A549 (cell line): ENCODE measurements at places on chromosomes 2 and 18. TPM values are rescaled to one million over a fixed set of nuclear protein-coding genes. Genes with fewer than 3 reads are reported as not detected.

Gene PLEKHA3
- polyA plus RNA-seq, result 7.8 to 11.0 TPM (median 9.6 TPM) in 3 replicates

Gene CFAP65
- polyA plus RNA-seq, result 0.14 to 0.28 TPM (median 0.22 TPM) in 3 replicates

Gene OTX1
- 1.9 to 2.5 TPM (median 2.0 TPM) in 3 replicates for polyA plus RNA-seq

- DNase-seq, result no peak
Measured at GRCh38 chr2:53315149-53315548, 452.5 kb upstream of the CHAC2 start.

- DNase-seq, result no peak
Measured at GRCh38 chr2:1602278-1603010, 141.9 kb downstream of the PXDN start.
